ENCODE measurements at places on chromosomes 3 and 15.

DNA sequence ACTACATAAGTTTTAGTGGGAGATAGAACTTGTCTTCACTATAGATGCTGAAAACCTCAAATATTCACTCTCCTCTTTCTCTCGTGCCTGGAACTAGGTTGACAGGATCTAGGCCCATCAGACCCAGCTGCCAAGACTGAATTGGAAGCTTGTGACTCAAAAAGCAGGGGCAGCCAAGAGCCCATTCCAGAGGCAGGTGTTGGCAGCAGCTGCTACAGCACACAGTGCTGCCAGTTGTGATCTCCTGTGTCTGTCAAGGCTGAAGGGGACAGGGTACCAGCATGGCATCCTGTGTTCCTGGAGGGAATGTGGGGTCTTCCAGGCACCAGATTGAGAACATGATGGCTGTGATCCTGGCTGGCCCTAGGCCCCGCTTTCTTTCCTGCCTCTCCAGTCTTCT, 92.5 kb upstream of the MB21D2 start:
- DNase-seq, result no peak

GRCh38 chr3:102443021-102443420, 8.2 kb downstream of the ZPLD1 start:
- no peak for DNase-seq

- DNase-seq, result no peak
Observed at GRCh38 chr15:45155739-45156138, 25.9 kb downstream of the DUOX1 start.

DNA sequence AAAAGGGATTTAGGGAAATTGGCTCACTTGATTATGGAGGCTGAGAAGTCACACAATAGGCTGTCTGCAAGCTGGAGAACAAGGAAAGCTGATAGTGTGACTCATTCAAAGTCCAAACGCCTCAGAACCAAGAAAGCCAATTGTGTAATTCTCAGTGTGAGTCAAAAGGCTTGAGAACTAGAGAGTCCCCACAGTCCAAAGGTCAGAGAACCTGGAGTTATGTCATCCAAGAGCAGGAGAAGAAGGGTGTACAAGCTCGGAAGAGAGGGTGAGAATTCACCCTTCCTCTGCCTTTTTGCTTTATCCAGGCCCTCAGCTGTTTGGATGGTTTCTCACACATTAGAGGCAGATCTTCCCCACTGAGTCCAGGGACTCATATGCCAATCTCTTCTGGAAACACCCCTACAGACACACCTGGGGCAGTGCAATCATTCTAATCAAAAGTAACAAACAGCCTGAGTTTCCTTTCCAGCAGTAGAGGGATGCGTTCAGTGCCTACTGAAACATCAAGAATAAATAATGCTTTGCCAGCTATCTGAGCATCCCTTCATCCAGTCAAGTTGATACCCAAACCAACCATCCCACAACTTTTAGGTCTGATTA, 271.5 kb downstream of the SATB1 start:
- DNase-seq, result no peak

DNA sequence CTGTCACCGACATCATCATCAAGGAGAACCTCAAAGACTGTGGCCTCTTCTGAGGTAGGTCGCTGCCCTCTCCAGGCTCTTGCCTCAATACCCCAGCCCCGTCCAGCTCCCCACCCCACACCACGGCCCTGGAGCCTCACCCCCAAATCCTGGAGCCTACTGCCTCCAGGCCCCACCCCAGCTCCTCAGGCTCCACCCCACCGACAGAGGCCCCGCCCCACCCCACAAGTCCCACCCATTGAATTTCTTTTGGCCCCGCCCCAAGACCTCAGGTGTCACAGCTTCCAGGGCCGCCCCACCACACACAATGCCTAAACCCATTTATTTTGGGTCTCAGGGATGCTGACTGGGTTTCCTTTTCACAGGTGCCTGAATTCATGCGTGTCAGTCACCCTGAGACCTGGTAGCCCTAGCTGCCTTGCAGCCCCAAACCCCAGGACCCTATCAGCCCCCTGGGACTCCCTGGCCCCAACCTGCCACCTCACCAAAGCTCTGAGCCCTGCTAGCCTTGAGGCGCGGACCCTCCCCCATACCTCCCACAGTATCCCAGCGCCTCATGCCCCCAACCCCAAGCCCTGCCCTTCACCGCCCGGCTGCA, 3.6 kb downstream of the GNAT1 start:
- DNase-seq, result no peak

DNA sequence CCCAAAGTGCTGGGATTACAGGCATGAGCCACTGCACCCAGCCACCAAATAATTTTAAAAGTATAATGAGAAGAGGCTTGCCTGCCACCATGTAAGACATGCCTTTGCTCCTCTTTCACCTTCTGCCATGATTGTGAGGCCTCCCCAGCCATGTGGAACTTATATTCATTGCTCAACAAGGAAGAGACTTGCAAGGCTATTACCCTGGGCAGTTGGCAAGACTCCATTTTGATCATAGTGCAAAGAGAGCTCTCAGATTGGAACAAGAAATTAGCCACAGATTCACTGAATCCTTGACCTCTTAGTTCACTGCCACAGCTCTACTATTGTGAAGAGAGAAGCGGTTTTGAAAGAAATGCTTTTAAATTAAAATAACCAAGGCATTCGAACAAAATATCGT, 6.1 kb downstream of the SCAP start:
- no peak for DNase-seq

DNA sequence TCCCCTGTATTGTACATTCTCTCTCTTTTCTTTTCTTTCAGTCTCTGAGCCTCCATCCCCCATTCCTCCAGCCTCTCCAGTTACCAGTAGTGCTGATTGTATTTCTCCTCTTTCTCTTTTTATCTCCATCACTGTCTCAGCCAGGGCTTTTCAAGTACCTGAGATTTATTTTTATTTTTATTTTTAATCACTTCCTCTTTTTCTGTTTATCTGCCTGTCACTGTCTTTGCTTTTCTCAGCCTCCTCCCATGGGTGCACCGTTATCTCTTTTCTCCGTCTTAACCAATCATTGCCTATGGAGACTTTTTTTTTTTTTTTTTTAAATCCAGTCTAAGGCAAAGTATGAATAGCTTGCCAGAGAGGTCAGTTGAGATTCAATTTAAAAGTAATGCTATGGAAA, 359.3 kb downstream of the GAP43 start:
- DNase-seq, result no peak

DNA sequence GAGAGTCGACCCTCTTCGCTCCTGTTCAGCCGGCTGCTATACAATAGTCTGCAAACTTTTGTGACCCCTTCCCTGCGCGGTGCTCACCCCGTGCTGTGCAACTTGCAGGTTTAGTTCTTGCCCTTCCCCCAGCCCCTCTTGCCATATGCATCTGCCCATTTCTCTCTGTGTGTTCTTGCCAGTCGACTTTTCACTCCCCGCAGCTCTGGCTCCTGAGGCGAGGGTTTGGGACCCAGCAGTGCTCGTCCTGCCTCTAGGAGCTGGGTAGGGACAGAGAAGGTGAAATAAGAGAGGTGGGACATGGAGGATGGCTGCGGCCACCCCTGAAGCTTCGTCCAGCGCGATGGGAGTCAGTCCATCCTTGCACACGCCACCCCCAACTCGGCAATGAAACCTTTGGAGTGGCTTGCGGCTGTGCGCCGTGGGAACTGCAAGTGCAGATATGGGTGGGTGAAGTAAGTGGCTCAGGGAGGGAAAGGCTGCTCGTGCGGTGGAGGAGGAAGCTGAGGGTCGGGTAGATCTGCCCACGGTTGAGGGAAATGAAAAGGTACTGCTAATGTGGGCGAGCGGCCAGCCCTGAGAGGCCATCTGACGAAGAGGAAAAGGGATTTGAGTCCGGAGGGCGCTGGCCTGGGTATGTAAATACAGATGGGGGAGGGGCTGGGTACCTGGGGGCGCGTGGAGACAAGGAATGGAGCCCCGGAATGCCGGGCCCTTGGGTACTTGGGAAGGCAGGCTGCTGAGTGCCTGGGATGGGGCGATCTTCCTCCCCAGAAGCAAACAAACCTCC, 1.0 kb downstream of the LRRC3B start:
- DNase-seq, result no peak

GRCh38 chr3:74214286-74214685, 400.2 kb downstream of the CNTN3 start:
- no peak for DNase-seq

GRCh38 chr3:193831495-193832455, 238.8 kb downstream of the OPA1 start:
- no peak for DNase-seq

GRCh38 chr3:46672349-46672695, 21.2 kb downstream of the ALS2CL start:
- DNase-seq, result no peak

DNA sequence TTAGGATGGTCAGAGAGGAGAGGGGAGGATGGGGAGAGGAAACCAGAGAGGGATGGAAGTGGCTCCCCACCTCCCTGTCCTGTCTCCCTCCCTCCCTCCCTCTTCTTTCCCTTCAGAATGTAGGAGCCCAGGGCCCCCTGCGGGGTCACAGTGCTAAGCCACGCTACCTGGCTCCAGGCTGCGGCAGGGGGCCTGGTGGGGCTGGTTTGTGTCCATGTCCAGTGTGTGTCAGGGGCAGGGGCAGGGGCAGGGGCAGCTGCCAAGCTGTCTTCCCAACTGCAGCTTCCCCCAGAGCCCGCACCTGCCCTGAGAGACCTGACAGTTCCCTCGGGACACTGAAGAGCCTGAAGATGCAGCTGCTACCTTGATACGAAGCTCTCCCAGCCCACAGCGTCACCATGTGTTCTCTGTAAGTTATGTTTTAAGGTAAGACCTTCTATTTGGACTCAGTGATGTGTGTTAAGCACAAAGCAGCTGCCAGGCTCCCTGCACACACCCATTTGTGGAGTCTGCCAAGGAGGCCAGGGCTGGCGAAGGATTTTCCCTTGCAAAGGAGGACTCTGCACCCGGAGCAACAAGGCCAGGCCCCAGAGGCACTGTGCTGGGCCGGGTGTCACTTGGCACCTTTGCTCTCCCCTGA, 121.8 kb upstream of the SMAD3 start:
- DNase-seq, result no peak

DNA sequence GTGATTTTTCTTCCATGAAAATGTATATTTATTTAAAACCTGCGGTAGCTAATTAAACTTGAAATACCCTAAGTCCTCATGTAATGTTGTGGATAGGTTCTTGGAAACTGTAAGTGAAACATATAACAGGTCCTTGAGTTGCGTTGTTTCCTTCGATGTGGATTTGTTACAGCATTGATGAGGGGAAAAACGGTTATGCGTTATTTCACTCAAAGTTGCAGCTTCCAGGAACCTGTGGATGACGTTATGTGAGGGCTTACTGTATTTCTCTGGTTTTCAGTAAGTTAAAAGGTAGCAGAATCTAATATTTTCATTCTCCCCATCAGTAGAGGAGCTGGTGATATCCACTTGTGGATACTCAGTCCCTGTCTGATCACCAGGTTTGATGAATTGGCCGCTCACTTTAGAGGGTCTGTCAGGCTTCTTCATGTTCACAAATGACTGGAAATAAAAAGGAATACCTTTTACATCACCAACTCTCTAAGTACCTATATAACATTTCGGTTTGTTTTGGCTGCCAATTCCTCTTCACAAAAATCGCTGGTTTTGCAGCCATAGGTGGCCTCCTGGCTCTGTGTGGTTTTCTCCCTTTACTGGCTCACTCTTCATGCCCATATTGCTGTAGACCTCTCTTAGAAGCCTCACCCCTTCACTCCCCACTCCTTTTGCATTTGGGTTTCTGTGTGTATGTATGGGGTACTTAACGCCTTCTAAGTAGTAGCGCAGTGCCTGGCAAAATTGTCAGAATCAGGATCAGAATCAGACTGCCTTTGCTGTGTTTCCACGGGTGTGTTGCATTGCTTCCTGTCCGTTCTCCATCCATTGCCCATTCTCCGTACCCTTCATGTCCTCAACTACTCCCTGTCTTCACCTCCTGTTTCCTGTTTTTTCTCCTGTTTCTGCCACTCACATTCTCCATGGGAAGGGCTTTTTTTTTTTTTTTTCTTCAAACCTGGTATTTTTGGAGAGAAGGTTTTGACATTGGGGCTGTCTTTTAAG, 112.6 kb downstream of the FNDC3B start:
- no peak for DNase-seq

GRCh38 chr3:115071601-115072000, 75.5 kb downstream of the ZBTB20 start:
- no peak for DNase-seq

- DNase-seq, result no peak
Observed at GRCh38 chr3:69385723-69386555, at the start of gene FRMD4B. Gene FRMD4B (minus strand): TSS chr3:69386088. CDS start chr3:69385989, 99 bp downstream.

- no peak for DNase-seq
Observed at GRCh38 chr3:127068111-127068810, 85.3 kb downstream of the PLXNA1 start.

GRCh38 chr3:151501171-151501922, 40.5 kb upstream of the IGSF10 start:
- DNase-seq, result no peak

DNA sequence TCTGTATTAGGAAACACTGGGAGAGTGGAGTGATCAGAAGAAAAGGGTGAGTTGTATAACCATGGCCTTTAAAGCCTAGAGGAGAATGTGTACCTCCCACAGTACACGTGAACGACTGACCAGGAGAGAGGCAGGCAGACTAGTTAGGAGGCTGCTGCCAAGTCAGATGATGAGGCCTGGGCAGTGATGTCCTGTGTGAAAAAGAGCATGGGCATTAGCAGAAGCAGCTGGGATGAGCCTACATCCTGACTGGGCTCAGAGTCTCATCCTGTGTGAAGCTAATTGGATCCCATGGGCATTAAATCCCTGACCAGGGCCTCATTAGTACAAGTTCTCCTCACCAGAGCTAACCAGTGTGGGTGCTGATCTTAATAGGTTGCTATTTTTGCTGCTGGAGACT, 89.1 kb upstream of the SLC2A2 start:
- no peak for DNase-seq

- DNase-seq, result no peak
Observed at GRCh38 chr3:9945358-9945757, 6.8 kb downstream of the PRRT3 start.

GRCh38 chr3:159789017-159789416, 199.6 kb upstream of the IL12A start:
- no peak for DNase-seq

- no peak for DNase-seq
Observed at GRCh38 chr3:7194071-7194835, 333.3 kb downstream of the GRM7 start.

DNA sequence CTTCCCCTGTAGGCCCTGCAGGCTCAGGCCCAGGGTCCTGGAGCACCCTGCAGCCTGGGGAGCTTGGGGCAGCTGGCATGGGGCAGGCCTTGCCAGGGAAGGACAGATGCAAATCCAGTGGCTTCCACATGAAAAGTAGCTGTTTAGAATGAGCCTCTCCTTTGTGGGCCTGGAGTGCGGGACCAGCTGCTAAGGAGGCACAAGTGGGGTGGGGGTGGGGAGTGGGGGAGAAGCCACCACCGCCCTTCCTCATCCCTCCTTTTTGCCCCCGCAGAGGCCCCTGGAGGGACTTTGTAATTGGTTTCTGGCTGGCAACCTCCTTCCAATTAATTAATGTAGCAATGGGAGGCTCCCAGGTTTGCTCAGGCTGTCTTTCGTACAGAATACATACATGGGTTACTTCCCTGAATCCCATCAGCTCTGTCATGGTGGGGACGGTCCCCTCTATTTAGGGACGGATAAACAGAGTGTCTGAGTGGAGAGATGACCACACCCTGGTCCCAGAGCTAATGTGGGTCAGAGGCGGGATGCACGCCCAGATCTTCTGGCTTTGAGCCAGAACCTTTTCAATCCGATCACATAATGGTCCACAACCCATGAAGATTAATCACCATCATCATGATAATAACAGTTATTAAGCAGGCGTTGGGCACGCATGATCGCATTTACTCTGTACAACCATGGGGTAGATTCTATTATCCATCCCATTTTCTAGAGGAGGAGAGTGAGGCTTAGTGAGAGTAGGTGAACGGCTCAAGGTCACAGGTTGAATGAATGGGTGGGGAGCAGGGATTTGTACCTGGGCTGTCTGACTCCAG, 6.2 kb downstream of the CORO2B start:
- DNase-seq, result no peak
